ENCODE measurements at places on chromosomes 5 and 9.

GRCh38 chr9:130417602-130418001 lies 27.2 kb upstream of the ASS1 start:
- no peak for DNase-seq

DNA sequence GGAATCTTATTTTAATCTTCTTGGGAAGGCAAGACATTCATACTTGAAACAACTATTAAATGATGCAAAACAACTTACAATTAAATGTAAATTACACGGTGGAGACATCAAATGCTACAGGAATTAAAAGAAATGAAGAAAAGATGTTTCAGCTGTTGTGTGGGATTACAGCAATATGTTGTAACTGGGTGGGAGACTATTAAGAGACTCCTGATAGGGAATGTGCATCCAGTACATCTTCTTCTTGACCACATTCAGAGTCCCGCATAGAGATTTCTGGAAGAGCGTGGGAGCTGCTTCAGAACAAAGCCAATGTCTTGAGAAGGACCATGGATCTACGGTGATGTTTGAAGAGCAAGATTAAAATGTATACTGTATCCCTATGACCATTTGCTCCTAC lies 199.1 kb downstream of the PDE4D start:
- DNase-seq, result no peak

DNA sequence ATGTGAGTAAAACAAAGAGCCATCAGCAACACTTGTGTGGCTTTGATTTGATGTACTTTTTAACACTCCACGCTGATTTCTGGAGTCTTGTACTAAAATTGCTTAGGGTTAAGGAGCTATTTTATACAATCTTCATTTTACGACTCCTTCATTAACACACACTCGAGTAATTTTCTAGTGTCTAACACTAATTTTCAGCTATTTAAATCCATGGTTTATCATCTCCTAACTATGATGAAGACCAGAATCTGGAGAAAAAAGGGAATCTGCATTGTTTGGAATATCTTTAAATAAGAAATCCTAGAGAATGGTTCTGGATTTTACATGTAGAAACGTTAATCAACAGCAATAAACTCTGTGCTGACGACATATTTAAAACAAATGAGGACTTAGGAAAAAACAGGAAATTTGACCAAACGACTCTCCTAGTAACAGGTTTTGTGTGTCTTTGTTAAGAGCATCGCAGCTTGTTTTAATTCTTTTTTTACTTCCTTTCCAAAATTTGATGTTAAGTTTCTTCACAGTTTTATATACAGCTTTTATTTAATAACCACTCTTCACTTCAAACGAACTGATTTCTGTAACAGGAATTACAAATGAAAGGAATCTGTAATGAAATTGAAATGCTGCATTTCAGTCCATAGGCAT lies 138.5 kb downstream of the AOPEP start:
- no peak for DNase-seq

- no peak for DNase-seq
These were observed 38.2 kb upstream of the ZSWIM6 start for GRCh38 chr5:61293873-61294272.

DNA sequence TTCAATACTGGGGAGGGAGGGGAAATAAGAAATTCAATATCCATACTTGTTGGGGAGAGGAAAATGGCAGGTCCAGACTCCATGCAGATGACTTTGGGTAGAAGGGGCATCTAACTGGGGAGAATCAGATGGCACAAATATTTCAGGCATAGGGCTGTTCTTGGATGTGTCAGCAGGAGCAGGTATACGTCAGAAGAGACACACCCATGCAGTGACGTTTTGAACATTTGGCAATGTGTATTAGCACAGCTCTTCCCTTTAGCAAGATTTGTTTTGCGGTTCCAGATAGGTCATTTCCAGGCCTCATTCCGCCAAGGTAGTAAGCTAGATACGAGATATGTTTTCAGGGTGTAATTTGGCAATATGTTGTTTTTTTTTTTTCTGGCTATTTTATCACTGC lies 187.2 kb upstream of the CDH10 start:
- no peak for DNase-seq

- DNase-seq, result no peak
These were observed 33.3 kb upstream of the RNF38 start for GRCh38 chr9:36433386-36433785.

GRCh38 chr9:91258451-91258850 lies 103.3 kb downstream of the AUH start:
- no peak for DNase-seq

GRCh38 chr5:34040472-34040871 lies 2.5 kb downstream of the C1QTNF3 start:
- no peak for DNase-seq

DNA sequence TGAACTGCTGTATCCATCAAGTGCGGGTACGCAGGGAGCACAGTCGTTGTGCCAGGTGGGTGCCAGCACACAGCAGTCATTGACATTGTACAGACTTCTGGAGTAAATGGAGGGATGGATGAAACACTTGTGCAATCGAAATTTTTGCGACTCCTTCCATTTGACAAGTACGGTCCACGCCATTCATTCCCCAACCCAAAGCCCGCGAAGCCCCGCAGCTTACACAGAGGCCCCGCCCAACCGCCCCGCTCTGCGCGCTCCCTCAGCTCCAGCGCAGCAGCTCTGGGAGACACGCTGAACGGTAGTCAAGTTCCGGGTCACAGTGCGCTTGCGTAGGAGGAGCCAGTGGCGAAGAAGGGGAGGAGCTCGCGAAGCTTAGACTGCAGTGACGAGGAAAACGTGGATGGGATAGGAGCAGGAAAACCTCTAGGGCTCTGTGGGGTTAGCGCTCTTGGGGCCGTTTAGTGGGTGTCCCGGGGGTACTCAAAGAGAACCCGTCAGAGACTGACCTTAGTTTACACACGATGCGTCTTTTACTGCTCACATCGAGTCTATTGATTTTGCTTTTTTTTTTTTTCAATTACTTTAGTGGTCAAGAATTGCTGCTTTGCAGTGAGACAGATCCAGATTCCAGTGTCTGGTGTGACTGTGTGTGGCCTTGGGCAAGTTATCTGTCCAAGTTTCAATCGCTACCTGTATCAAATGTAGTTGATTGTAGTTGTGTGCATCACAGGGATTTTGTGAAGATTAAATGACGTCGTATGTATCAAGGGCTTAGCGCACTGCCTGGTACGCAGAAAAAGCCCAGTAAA lies 15.3 kb upstream of the MSANTD3 start:
- peak; percentile 83 for DNase-seq

DNA sequence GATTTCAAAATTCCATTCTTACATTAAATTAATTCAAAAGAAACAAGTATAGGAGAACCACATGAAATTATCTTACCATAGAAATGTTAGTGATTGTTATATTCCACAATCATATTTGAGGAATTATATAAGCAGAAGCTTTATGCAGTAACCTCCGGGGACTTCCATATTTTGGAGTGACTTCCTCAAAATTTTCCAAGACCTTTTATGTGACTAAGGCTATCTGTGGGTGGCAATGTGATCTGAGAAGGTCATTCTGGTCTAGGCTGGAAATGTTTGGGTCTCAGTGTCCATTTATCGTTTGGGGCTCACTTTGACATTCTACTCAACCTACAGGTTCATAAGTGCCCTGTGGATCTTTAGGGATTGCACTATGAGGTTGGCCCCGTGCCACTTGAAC lies 776.6 kb downstream of the CDH12 start:
- DNase-seq, result no peak

DNA sequence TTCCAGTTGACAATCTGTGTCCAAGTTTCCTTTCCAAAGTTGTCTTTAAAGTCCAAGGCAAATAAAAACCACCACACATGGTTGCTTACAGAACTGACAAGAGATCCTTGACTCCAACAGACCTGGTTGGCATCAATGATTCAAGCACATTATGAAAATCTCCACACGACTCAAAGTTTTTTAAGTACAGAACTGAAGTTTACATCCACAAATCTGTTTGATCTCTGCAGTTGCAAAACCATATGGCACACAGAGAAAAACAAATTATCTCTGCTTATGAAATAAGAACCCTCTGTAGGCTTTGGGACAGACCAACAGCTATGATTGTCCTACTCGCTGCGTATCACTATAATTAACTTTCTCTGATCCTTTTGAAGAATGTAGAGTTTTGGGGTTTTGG lies 60.8 kb downstream of the MLLT3 start:
- DNase-seq, result no peak

GRCh38 chr5:132658381-132659302 lies 669 bp downstream of the IL13 start:
- DNase-seq, result no peak

- no peak for DNase-seq
These were observed 84.6 kb downstream of the ANKRD55 start for GRCh38 chr5:56148453-56148971.

- DNase-seq, result no peak
These were observed 4.3 kb upstream of the QRFP start for GRCh38 chr9:130900701-130901497.

Measured in stimulated activated CD4-positive, alpha-beta T cell treated with anti-CD3 and anti-CD28 coated beads, Interleukin-4, amount 100 ng/mL, for 48 hours (primary cell).